Naive B cell (primary cell): ENCODE measurements at places on chromosomes 3 and 15.

GRCh38 chr3:169104972-169105371 is 558.5 kb downstream of the MECOM start:
- DNase-seq, result no peak

- DNase-seq, result no peak
Measured at GRCh38 chr3:146169891-146170290, 8.9 kb upstream of the PLOD2 start.

- no peak for DNase-seq
Measured at GRCh38 chr3:181486141-181486885, 225.4 kb upstream of the SOX2 start.

DNA sequence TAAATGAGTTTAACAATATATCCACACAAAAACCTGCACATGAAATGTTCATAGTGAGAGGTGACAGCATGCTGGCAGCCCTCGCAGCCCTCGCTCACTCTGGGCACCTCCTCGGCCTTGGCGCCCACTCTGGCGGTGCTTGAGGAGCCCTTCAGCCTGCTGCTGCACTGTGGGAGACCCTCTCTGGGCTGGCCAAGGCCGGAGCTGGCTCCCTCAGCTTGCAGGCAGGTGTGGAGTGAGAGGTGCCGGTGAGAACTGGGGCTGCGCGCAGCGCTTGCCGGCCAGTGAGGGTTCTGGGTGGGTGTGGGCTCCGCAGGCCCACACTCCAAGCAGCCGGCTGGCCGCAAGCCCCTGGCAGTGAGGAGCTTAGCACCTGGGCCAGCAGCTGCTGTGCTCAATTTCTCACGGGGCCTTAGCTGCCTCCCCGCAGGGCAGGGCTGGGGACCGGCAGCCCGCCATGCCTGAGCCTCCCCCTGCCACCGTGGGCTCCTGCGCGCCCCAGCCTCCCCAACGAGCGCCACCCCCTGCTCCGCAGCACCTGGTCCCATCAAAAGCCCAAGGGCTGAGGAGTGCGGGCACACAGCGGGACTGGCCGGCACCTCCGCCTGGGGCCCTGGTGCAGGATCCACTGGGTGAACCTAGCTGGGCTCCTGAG is 3.4 kb downstream of the CCDC13 start:
- no peak for DNase-seq

DNA sequence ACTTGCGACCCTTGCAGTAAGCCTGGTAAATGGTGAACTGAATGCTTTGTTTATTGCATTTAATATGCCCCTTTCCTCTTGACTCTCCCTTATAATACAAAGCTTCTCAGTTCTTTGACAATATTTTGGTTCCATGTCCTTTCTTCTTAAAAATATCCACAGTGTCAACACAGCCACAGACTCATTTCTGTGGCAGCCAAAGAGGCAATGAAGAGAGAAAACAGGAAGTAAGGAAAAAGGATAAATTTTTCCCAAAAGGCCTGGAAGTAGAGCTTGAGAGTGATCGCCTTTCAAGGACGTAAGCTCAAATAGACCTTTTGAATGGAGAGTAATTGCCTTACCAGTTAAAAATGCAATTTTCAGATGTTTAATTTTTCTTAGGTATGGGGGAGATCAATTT is 59.4 kb downstream of the PEX5L start:
- no peak for DNase-seq
